Testis (tissue), 5 donors: ENCODE measurements at places on chromosomes 13 and 19. TPM values are rescaled to one million over a fixed set of nuclear protein-coding genes. Genes with fewer than 3 reads are reported as not detected.
A peak's percentile ranks its signal among the peaks of the same experiment; 100 is the strongest.

The CEP89 gene
- 17.2 TPM for total RNA-seq

The APC2 gene
- total RNA-seq: 4.6 TPM

The OR10H3 gene
- total RNA-seq: not detected

The ZNF709 gene
- total RNA-seq: 21.7 TPM

The SYCN gene
- total RNA-seq: 98.0 TPM

The GPALPP1 gene
- 33.8 TPM for total RNA-seq

The CD177 gene
- 0.74 TPM for total RNA-seq

GRCh38 chr13:89267734-89268133 is 1596.6 kb downstream of the SLITRK5 start:
- DNase-seq: no peak

GRCh38 chr19:14048443-14049153 is 13.3 kb downstream of the PALM3 start:
- DNase-seq: peak; percentile 73

DNA sequence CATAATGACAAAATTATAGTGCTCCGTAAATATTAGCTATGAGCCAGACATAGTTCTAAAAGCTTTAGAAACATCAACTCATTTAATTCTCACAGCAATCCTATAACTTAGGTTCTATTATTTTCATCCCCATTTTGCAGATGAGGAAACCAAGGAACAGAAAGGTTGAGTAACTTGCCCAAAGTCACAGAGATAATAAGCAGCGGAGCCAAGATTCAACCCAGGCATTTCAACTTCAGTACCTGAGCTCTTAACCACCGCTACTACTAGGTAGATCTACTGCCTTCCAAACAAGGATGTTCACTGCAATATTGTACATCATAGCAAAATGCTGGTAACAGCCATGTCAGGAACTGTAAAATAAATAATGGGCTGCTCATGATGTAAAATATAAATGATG is 39.9 kb downstream of the ELF1 start:
- no peak for DNase-seq

GRCh38 chr13:26976313-26976712 is 195.3 kb downstream of the USP12 start:
- no peak for DNase-seq

DNA sequence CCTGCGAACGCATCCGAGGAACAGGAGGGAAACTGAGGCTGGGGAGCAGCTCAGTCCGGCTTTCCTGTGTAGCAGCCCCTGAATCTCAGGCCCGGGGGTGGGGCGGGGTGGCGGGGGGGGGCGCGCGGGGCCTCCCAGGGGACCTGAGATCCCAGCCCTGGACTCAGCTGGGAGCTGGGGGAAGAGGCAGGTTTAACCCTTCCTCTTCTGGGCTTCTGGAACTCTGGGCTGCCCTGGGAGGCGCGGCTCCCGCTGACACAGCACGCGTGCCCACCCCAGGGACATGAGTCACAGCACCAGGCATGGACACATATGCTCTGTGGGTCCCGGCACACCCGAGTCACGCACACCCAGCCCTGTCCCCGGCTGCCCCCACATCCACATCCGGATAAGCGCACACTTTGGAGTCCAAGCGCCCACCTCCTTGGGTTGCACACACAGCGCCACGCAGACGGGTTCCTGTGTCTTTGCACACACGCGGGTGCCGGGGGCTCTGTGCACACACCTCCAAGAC is 3.5 kb upstream of the CIRBP start:
- DNase-seq: no peak

DNA sequence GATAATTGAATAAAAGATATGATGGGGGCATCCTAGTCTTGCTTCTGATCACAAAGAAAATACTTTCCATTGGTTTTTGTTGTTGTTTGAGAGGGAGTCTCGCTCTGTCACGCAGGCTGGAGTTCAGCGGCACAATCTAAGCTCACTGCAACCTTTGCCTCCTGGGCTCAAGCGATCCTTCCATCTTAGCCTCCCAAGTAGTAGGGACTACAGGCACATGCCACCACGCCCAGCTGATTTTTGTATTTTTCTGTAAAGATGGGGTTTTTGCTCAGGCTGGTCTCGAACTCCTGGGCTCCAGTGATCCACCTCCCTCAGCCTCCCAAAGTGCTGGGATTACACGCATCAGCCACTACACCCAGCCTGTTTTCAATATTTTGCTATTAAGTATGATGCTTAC is 17.1 kb upstream of the PSMC4 start:
- DNase-seq: no peak

DNA sequence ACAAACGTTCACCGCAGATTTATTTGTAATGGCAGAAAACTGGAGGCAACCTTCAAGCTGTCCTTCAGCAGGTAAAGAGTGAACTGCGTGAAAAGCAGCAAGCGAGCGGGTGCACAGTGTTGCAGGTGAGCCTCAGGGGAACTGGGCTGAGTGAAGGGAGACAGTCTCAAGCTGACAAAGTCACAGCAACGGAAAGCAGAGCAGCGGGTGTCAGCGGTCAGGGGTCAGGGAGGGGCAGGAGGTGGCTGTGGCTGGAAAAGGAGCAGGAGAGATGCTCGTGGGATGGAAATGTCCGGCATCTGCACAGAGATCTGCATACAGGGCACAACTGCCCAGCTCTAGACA is 8.5 kb upstream of the RASA3 start:
- DNase-seq: no peak

DNA sequence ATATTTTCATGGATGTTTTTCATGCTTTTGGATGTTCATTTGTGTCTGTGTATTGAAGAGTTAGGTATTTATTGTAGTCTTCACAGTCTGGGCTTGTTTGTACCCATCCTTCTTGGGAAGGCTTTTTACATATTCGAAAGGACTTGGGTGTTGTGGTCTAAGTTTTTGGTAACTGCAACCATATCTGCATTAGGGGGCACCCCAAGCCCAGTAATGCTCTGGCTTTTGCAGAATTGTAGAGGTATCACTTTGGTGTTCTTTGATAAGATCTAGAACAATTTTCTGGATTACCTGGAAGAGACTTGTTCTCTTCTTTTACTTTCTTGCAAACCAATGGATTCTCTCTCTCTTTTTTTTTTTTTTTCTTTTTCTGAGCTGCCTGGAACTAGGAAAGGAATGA is 581.3 kb downstream of the DACH1 start:
- DNase-seq: no peak

DNA sequence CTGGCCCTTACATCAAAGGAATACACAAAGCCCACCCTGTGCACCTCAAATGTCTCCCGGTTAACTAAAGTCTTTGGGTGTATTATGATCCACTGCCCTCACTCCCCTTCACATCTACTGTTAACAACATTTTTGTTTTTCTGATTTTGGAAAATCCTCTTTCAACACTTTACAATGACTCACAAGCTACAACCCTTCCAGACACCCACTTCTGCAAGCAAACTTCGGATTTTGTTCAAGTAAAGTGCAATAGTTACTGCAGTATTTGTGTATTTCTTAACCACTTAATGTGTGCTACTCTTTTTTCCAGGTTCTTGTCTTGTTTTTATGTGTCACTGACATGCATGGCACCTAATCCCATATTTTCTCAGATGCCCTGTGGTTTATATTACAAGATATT is 101.1 kb downstream of the EDNRB start:
- DNase-seq: no peak

GRCh38 chr13:98372876-98373275 is 195.8 kb upstream of the RNF113B start:
- no peak for DNase-seq

DNA sequence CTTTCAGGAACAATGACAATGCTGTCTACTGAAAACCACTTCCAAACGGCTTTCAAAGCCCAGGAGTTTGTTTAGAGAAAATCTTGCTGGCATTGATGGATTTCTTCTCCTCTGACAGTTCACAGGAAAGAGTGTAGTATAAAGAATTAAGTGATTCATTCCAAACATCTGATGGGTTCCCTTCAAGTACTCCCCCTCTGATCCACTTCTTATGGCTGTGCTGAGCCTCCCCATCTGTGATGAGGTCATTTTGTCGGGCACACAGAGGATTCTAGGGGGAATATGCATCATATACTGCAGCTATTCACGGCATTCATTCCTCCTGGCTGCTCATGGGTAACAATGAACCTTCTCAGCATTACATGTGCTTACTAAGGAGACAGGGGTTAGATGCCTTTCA is 107.9 kb downstream of the RGCC start:
- DNase-seq: no peak

DNA sequence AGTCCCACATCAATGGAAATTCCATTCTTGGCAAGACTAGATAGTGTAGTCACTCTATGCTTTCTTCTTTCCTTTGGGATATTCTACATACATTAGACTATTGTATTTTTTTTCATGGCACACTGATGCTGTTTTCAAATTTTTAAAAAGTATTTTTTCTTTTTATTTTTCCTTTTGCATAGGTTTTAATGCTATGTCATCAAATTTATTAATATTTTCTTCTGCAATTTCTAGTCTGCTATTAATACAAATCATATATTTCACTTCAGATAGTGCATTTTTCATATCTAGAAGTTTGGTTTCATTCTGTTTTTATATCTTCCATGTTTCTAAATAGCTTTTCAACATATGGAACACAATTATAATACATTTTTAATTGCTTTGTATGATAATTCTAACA is 2050.1 kb upstream of the PRR20A start:
- no peak for DNase-seq

- DNase-seq: peak; percentile 26
Observed at GRCh38 chr19:8209462-8210378, 550 bp downstream of the CERS4 start.

DNA sequence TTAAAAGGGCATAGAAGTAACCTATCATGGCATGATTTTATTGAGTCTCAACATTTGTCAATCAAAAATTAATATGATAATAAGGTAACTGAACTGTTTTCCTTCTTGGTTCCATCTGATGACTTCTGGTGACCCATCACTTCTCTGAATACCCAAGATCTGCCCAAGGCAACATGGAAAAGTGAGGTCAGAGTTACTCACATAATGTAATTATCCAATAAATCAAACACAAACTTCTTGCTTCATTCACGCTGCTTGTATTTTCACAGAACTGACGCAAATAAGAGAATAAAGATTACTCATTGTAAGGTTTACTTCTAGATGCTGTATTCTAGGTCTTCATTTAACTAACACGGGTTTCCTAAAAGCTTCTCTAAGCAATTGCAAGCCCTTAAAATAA is 361.6 kb downstream of the RBM26 start:
- DNase-seq: no peak

GRCh38 chr13:77000475-77000874 is 8.6 kb downstream of the CLN5 start:
- no peak for DNase-seq

DNA sequence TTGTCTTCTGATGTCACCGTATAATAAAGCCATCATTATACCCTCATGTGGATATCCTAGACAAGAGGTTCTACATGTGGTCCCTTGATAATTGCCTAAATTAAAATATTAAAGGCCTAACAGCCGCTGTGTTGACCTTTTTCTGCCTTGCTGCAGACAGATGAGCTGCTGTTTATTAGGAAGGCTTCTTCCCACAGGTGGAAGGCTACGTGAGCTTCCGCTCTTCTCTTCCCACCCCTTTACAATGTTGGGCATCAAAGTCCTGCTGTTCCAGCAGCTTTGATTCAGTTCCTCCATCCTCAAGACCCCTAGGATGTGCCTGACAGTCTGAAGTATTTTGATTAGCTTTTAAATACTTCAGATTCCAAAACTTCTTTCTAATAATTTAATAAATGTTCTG is 217.1 kb downstream of the PCCA start:
- DNase-seq: no peak

DNA sequence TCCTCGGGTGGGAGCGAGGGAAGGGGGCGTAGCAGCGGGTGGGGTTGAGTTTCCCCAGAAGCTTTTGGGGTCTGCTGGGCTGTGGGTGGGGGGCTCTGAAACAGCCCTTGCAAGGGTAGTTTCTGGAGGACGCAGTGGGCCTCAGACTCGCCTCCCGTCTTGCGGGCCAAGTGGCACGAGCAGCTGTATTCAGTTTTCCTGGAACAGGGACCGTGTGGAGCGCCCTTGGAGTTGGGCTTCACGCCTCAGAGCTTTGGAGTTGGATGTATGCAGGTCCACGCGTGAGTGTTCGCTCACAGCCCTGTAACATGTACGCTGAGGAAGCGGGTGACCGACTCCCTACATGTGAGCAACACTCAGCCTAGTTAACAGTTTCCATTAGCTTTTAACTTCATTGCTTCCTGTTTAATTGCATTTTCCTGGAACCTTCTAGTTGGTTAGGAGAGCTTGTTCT is 603 bp downstream of the TM9SF2 start:
- peak; percentile 56 for DNase-seq

GRCh38 chr19:16077984-16078758 is 1.9 kb downstream of the TPM4 start:
- peak; percentile 46 for DNase-seq

- no peak for DNase-seq
Observed at GRCh38 chr19:2733930-2734588, 5.8 kb downstream of the SLC39A3 start.

DNA sequence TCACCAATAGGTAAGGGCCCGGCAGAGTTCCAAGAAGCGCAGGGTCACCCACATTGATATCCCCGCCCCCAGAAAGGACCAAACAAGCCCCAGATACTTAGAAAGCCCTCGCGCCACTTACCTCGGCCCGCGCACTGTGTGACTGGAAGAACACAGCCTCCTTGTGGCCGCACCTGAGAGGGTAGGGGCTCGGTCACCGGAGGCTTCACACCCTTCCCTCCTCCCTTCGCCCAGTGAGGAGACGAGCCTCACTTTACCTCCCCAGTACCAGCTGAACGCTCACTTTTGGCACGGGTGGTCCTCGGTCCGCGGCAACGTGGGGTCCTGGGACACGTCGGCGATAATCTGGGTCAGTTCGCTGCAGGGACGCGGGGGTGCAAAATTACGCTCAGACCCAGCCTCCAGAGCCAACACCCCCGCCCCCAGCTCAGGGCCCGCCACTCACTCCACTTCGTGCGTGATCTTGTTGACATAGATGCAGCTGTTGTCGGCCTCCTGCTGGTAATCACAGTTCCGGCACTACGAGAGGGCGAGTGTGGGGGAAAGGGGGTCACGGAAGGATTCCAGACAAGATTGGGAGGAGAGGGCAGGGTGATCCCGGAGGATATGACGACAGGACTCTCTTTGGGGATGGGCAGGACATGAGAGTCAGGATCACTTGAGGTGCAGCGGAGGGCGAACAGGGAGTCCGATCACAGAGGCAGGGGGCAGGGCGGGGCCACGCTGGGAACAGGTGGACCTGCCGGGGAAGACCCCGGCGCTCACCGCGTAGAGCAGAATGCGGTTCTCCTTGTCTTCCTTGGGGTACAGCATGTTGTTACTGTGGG is 568 bp downstream of the POLR2I start:
- DNase-seq: peak; percentile 32

GRCh38 chr13:106507560-106508274 is 27.7 kb downstream of the EFNB2 start:
- DNase-seq: no peak

- DNase-seq: no peak
Observed at GRCh38 chr13:113648216-113648610, 9.8 kb downstream of the ATP4B start.

DNA sequence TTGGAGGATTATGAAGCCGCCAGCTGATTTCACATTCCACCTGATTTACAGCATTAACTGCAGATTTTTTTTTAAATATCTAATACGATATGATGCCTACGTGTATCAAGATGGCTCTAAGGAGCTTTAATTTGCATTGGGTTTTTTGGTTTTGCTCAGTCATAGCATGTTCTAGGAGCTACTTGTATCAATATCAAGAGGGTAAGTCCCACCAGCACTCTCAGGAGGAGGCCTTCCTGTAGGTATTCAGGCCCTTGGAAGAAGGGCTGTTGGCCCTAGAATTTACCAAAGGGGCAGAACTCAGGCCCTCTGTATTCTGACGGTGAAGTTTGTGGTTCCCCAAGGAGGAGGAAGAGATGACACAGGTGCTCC is 97.2 kb upstream of the IPO5 start:
- DNase-seq: no peak

- DNase-seq: no peak
Observed at GRCh38 chr13:111359237-111359915, 38.9 kb downstream of the TEX29 start.
